ENCODE measurements at places on chromosomes 11 and 22.

DNA sequence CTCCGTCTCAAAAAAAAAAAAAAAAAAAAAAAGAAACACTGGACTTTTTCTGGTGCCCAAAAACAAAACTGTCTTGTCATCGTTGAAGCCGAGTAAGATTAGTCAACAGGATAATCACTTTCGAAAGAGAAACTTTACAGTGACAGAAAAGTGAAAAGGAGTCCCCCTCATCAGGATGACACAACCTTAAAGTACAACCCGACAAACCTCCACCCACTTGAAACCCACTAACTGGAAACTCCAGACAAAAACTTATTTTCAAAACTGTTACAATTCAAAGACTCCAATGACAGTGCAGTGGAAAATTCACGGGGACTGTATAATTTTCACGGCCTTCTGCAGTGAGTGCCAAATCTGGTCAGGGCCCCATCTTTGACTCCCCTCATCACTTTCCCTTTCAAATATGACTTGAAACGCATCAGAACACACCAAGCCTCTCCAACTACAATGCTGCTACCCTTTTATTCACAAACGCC lies 1.3 kb downstream of the DENND5A start:
- no peak for DNase-seq

DNA sequence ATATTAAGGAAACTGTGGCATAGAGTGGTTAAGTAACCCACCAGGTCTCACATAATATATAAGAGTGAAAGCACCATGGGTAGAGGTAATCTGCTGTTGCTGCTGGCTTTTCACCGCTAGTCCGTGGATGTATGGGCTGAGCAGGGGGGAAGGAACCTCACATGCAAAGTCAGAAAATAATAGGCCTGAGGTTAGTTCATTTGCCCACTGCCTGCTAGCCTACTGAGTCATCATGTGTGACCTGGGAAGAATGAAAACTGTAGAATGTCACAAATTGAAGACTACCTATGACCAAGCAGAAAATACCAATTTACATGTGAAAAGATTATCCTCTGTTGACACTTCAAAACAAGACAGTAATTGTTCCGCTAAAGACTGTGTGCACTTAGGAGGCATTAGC lies 560.1 kb upstream of the FAT3 start:
- no peak for DNase-seq

GRCh38 chr22:46781291-46781690 lies 18.8 kb downstream of the TBC1D22A start:
- no peak for DNase-seq

DNA sequence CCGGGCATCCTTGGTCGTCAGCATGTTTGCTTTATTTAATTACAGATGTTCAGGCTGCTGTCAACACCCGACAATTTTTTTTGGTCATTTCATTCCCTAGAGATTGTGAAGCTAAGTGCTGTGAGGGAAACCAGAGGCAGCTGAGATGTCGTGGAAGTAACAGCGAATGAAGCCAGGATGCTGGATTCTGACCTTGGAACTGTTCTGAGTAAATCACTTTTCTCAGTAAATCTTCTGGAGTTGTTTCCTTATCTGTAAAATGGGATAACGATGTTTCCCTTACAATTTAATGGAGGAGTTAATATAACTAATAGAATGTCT lies 390 bp upstream of the CKAP5 start:
- DNase-seq: no peak

DNA sequence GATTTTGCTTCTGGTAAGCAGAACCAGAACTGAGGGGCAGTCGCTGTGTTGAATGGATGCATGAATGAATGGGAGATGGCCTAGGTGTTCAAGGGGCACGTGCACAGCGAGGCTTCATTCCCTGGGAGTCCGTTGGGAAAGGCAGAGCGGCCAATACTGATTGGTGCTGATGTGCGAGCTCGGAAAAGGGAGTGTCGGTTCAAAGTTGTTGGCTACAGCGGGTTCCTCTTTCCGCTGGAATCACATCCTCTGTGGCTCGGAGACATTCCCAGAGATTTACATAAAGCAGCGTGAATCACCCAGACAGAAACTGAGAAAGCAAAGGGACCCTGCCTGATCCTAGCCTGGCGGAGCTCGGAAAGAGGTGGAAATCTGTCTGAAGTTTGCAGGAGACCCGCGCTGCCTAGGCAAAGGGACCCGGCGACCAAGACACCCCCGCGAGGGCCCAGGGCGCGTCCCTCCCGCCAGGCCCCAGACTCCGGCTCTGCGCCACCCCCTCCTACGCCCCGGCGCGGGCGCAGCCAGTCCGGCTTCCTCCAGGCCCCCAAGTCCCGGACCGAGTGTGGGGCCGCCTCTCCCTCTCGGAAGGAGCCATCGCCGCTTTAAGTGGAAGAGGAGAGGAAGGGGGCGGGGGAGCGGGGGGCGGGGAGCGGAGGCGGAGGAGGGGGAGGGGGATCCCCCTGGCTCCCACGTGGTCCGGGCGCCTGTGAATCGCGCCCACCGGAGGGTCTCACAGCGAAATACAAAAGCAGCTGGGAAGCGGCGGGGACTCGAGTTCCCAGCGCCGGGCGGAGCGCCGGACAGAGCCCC lies at the start of gene FJX1:
FJX1 (plus strand) TSS at position 774 of the 810 bp plus-strand sequence. CDS start 177 bp downstream, outside the sequence.
- peak; percentile 93 for DNase-seq

GRCh38 chr22:22753526-22754267 lies 109.3 kb downstream of the GGTLC2 start:
- DNase-seq: peak; percentile 34

DNA sequence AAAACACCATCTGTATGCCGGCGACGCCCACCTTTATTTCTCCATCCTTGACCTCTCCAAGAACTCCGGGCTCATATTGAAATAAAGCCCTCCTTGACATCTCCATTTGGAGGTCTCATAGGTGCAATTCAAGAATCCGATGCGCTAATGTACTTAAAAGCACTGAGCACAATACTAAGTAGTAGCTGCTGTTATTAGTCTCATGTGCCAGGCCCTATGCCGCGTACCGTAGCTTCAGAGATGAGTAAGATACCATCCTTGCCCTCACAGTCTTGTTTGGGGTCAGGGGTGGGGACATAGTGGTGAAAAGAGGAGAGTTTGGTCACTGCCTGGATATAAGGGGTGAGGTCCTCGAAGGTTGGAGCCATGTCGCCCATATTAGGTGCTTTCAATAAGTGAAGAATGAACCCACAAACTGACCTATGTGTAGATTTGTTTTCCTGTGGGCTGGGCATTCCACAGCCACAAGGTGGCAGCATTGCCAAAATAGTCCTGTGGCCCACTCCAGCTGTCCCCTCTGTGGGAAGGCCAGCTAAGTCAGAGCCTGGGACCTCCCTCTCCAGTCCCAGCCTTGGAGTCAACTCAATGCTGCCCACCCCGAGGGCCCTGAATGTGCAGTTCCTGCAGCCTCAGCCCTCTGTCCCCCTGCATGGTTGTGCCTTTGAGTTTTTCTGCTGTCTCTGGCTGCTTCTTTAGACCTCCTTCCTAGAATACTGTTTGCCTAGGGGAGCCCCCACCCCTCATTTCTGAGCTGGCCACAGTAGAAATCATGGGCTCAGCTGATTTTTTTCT lies 6.5 kb downstream of the DCPS start:
- DNase-seq: no peak

GRCh38 chr11:76796511-76797198 lies 13.5 kb downstream of the TSKU start:
- no peak for DNase-seq

GRCh38 chr11:127376301-127376700 lies 375.7 kb upstream of the KIRREL3 start:
- DNase-seq: no peak

GRCh38 chr11:30395751-30396150 lies 72.8 kb downstream of the ARL14EP start:
- DNase-seq: no peak

DNA sequence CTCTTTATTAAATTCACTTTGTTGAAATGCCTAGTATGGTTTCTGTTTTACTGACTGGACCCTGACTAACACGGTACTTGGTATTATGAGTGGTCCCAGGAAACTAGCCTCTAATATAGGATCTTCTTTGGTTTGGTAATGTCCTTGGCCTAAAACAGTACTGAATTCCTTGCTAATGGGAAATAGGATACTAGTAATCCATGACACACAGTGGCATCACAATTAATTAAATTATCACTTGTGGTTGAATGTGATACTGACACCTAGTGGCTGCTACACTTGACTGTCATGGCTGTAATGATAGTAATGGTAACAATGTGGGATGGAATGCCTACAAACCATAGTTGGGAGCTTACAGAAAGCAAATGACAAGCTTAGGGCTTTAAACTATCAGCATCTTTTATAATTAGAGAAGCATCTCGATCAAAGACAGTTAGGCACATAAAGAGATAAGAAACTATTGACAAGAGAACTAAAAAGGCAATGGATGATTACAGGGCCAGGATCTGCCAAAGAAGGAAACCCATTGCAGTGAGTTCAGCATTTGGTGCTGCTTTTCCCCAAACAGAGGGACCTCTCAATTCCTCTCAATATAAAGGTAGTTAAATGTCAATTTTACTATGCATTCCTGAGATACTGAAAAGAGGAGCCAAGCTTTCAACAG lies 8.6 kb downstream of the DNHD1 start:
- DNase-seq: no peak

GRCh38 chr22:27088026-27088425 lies 430.6 kb downstream of the MIAT start:
- DNase-seq: no peak

DNA sequence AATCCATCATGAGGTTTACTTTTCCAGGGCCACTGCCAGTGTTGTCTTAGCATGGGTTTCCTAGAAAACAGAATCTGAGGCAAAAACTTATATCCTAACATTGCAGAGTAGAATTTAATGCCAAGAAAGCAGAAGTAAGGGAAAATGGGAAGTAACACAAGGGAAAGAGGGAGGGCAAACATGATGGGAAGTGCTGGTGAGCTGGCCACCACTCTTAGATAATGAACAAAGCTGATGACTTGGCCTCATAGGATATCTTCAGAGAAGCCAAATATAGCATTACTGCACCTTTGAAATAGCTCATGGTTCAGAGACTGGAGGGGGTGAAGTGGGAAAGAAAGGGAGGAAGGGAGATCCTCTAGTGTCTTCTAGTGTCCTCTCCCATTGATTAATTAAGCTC lies 24.8 kb upstream of the CALCB start:
- no peak for DNase-seq

- DNase-seq: no peak
Measured at GRCh38 chr11:126997196-126997595, 3.4 kb downstream of the KIRREL3 start.

DNA sequence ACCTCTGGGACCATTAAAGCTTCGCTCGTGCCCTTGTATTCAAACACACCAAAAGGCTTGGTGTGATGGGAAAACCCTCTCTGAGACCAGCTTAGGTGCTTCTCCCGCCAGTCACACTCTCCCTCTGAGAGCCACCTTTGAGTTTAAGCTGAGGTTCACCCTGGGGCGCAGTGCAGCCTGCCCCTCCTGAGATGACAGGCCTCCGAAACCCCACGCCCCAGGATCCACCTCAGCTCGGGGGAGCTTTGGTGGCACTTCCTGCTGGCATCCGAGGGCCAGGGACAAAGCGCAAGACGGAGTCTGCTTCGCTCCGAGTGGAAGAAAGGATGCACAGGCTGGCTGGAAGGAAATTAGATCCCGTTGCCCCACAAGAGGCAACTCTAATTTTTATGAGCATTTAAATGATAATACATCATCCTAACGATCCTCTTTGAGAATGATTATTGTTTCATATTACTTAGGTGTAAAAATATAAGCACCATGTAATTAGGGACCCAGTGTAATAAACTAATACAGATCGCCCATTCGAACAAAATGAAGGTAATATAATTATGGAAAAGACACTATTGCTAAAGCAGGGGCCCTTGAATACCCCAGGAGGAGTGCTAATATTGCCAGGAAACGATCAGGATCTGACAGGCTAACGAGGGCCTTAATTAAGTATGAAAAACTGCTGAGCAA lies 134.7 kb downstream of the CEP164 start:
- no peak for DNase-seq

DNA sequence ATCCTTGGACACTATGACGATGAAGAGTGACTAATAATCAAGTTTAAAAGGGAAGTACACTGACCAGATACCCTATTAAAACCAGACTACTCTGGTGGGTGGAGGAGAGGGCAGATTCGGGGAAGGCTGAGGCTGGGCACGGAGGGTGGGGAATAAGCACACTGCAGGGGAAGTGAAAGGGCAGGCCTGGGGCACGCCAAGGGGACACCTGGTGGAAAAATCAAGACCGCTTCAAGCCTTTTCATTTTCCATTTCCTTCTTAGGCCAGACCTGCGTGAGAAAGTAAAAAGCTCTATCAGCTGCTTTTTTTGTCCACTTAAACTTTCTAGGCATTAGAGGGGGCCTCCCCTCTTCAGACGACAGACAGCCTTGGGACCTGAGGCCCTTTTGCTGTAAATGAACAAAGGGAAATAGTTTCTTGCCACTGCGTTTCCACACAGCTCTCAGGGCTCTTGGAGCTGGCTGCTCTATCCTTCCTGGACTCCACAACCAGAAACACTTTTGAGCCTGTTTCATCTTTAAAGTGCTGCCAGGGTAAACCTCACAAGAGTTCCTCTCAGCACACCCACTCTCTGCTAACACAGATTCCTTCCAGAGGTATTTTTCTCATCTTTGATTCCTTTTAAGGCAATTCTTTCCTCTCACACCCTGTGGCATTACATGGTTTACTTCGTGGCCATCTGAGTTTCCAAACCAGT lies 25.0 kb upstream of the SERPIND1 start:
- DNase-seq: no peak

DNA sequence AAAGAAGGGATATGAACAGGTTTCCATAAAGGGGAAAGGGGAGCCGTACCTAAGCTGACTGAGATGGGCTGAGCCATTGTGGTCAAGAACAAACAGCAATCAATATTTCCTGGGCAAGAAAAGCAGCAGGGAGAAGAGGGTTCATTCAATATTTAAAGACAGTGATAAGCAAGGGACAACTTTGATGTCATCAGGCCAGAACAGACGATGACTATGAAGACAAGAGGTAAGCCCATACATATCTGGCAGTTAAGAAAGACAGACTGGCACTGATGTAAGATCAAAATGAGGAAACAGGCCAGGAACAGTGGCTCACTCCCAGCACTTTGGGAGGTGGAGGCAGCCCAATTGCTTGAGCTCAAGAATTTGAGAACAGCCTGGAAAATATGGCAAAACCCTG lies 2.4 kb downstream of the OR5A2 start:
- DNase-seq: no peak

GRCh38 chr11:82233201-82233600 lies 500.5 kb downstream of the FAM181B start:
- no peak for DNase-seq

GRCh38 chr22:28268171-28268570 lies 349.1 kb upstream of the PITPNB start:
- no peak for DNase-seq
